ENCODE measurements at places on chromosomes 1 and 21.

DNA sequence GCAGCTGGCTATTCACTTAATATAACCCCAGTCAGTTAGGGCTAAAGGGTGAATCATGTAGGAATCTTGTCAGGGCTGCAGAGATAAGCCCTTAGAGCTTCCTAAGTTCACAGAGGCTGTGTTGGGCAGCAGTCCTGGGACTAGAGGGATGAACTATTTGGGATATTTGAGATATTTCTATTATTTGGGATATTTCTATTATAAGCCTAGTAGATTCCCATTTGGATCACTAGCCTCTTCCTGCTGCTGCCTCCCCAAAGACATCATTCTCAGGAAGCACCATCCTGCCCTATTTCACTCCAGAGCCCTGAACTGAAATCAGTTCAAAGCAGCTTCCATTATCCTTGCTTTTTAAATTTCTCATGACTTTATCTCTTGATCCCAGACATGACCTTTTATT, 501.3 kb downstream of the NUF2 start:
- no peak for DNase-seq

GRCh38 chr1:113046569-113046968, 26.4 kb upstream of the LRIG2 start:
- no peak for DNase-seq

DNA sequence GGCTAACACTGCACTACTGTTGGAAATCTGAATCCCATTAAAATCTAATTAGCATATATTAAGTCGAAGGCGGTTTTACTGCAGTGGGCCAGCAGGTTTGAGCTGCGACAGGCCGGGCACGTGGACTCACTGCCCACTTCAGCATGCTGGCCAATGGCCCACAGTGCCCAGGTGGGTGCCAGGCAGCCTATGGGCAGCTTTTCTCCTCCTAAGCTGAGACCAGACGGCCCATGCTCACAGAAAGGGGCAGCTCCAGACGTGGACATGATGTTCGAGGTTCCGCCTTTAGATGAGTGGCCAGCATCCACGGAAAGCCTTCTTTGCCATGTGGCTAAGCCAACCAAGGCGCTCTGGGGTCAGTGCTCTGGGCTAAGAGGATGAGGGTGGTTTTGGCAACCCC, 89.8 kb upstream of the KLHDC7A start:
- DNase-seq, result no peak

GRCh38 chr1:166379447-166379846, 212.6 kb upstream of the FAM78B start:
- no peak for DNase-seq

GRCh38 chr1:37509181-37509580, 5.4 kb downstream of the MEAF6 start:
- DNase-seq, result no peak

Measured in breast epithelium (tissue), 4 donors.